ENCODE measurements at places on chromosomes 2 and 18. TPM values are rescaled to one million over a fixed set of nuclear protein-coding genes. Genes with fewer than 3 reads are reported as not detected.

The INHBB gene
- not detected for total RNA-seq

The ANAPC1 gene
- 113 TPM for total RNA-seq

The SCN9A gene
- total RNA-seq: 0.07 TPM

The QPCT gene
- total RNA-seq: 0.51 TPM

The COQ10B gene
- total RNA-seq: 9.7 TPM

The FBXO41 gene
- total RNA-seq: 29.5 TPM

The SH3RF3 gene
- 1.4 TPM for total RNA-seq

The COL5A2 gene
- total RNA-seq: 0.32 TPM

The KANSL3 gene
- 33.9 TPM for total RNA-seq

- no peak for DNase-seq
Observed at GRCh38 chr2:237573721-237574415, 7.5 kb downstream of the PRLH start.

DNA sequence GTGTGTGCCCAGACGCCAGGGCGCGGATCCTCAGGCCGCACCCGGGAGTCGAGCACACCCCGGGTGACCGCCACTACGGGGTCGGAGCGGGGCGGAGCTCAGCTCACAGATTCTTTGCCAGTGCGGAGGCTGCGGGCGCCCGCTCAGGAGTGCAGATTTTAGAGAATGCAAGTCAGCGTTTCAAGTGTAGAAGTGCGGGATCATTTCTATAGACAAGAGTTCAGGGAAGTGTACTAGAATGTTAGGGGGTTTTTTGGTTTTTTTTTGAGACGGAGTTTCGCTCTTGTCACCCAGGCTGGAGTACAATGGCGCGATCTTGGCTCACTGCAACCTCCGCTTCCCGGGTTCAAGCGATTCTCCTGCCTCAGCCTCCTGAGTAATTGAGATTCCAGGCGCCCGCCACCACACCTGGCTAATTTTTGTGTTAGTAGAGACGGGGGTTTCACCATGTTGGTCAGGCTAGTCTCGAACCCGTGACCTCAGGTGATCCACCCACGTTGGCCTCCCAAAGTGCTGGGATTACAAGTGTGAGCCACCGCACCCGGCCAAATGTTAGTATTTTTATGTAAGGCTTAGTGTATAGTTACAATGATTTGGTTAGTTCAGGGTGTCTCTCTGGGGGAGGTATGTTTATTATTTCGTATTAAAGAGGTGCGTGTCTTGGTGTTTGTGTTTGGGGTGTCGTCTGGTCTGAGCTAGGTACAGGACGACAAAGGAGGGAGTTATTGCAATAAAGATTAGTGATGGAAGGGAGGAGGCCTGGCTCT is 619 bp upstream of the FAM168B start:
- DNase-seq: peak; percentile 43

DNA sequence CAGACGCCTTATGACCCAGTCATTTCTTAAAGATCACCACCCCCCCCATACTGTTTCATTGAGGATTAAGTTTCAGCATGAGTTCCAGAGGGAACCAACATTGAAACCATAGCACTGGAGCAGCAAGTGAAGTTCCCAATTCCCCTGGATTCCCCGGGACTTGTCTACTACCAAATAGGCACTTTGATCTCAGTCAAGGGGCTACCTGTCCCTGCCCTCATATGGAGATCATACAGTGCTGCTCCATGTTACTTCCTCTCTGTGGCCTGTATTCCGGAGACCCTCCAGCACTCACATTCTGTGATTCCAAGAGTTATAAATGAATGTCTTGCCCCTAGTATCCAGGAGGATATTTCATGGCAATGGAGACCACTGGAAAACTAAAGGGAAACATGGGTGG is 42.5 kb downstream of the RNF144A start:
- DNase-seq: no peak

GRCh38 chr2:169221745-169222369 is 140.5 kb downstream of the LRP2 start:
- no peak for DNase-seq

- no peak for DNase-seq
Observed at GRCh38 chr2:239193401-239193811, 207.4 kb downstream of the HDAC4 start.

DNA sequence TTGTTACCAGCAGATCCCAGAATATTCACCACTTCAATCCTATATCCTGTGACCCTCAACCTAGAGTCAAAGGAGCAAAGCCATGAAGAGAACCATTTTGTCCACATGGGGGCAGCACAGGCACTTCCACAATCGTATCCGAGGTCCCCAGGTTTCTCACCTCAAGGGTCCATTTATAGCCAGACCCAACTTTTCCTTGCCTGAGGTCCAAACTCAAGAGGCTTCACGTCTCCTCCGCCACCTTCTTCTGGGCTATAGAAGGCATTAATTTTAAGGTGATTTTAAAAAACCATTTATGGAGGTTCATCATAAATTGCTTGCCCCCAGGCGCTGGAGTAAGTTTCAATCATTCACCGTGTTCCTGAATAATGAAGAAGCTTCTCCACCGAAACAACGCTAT is 111.6 kb upstream of the NABP1 start:
- DNase-seq: peak; percentile 81

GRCh38 chr2:201466050-201466675 is 14.6 kb downstream of the STRADB start:
- no peak for DNase-seq

GRCh38 chr2:216792222-216793021 is 67.4 kb downstream of the TNP1 start:
- DNase-seq: no peak

- no peak for DNase-seq
Observed at GRCh38 chr2:62826141-62826540, 120.6 kb downstream of the EHBP1 start.

All from activated CD4-positive, alpha-beta T cell treated with anti-CD3 and anti-CD28 coated beads for 36 hours (primary cell).